Stimulated activated CD4-positive, alpha-beta T cell treated with anti-CD3 and anti-CD28 coated beads, TNF-alpha, amount 100 ng/mL, for 4 hours (primary cell): ENCODE measurements at places on chromosomes 11 and 22.

- DNase-seq = no peak
These were observed 11.6 kb downstream of the MISFA start for GRCh38 chr11:18611196-18611595.

- DNase-seq = no peak
These were observed 4.3 kb upstream of the TRIM44 start for GRCh38 chr11:35658020-35658948.

- no peak for DNase-seq
These were observed 355.6 kb downstream of the LARGE1 start for GRCh38 chr22:33564683-33565082.

DNA sequence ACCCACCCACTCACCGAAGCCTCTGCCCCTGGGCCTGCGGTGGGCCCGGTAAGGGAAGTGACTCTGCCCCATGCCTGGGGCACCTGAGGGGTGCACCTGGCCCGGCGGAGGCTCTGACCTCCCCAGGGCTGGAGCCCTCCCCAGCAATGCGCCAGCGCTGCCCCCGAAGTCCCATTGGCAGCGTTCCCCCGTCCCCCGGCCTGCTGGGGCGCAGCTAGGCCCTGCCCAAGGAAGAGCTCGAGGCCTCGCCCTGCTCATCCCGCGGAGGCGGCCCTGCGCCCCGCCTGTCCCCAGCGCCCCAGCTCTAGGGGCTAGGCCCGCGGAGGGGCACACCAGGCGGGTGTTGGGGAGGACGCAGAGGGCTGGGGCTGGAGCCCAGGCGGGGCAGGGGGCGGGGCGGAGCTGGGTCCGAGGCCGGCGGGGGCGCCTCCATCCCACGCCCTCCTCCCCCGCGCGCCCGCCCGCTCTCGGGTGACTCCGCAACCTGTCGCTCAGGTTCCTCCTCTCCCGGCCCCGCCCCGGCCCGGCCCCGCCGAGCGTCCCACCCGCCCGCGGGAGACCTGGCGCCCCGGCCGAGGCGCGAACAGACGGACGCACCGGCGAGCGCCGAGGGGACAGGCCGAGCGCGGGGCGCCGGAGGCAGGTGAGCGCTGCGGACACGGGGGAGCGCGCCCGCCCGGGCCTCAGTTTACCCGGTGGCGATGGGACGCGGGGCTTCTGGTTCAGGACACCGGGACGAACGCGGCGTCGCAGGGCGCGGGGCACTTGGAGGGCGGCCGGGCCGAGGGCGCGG, at the start of gene EPS8L2:
Gene EPS8L2, plus strand, starts transcription at position 586 of the 793 bp plus-strand sequence. CDS start 3,177 bp downstream, outside the sequence.
- no peak for DNase-seq

- no peak for DNase-seq
These were observed 992 bp downstream of the LRFN4 start for GRCh38 chr11:66857927-66858185.

GRCh38 chr22:50315289-50316113, 8.1 kb upstream of the PLXNB2 start:
- DNase-seq = no peak

DNA sequence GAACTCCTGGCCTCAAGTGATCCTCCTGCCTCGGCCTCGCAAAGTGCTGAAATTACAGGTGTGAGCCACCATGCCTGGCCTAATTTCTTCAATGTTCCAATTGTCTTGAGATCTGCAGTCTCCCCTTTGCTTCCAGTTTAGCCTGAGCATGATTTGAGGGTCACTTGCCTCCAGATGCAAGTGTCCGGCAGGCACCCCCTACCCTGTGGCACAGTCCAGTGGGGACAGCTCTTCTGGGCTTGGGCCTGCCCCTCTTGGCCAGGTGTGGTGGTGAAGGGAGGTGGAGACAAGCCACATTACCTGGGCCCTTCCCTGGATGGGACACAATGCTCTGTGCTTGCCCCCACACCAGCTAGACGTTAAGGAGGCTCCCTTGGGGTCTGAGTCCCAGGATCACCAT, 21.3 kb upstream of the CACNG2 start:
- DNase-seq = no peak

GRCh38 chr11:121214861-121215260, 77.7 kb upstream of the SC5D start:
- DNase-seq = no peak

GRCh38 chr11:116279511-116279910, 493.3 kb downstream of the BUD13 start:
- DNase-seq = no peak

DNA sequence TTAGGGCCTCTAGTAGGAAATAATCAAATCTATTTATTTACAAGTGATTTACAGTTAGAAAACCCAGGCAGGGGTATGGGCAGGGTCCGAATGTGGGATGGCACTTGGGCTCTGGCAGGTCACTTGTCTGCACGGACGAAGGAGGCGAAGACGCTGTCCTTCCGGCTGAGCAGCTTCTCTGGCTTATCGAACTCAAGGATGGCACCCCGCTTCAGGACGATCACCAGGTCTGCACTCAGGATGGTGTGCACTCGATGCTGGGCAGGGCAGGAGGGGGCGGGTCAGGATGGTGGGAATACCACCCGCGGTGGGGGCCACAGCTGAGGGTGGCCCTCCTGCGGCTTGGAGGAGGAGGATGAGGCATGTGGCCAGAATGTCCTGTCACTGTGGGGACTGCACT, 4.4 kb upstream of the KCNJ11 start:
- no peak for DNase-seq

DNA sequence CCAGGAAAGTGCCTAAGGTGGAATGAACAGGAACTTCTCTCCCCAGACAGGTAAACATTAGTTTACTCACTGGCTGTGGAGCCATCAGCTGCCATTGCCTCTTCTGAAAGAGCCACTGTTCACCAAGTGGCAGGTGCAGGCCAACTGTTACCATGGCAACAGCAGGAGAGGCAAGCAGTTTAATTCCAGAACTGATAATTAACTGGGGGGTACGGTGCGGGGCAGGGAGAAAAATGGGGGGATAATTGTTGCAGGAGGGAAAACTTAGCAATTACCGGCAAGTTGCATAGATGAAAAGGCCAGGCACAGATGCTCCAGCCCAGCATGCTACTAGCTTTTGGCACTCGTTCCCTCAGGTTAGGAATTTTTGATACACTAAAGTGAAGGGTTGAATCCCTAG, 85.1 kb downstream of the TRIM44 start:
- no peak for DNase-seq

DNA sequence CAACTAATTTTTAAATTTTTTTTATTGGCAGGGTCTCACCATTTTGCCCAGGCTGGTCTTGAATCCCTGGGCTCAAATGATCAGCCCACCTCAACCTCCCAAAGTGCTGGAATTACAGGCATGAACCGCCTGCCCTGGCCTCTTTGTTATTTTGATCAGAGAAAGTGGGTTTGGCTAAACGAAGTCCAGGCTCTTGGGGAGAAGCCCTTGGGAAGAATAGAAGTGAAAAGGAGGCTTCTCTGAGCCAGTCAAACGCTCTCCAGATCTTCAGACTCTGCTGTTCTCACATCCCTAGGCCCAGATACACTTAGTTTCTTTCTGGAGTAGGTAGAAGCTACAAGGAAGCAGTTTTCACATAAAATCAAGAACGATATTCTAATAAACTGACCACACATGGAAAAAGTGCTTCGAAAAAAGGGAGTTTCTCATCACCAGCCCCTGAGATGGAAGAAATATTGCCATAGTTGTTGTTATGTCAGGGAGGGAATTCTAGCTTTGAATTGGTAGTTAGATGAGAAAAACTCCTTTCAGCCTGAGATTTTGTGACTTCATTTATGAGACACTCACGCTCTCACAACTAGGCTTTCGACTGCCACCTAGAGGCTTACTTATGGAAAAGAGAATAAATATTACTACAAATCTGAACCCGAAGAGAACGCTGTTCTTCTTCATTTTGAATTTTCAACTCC, 41.7 kb upstream of the AQP11 start:
- peak; percentile 5 for DNase-seq

DNA sequence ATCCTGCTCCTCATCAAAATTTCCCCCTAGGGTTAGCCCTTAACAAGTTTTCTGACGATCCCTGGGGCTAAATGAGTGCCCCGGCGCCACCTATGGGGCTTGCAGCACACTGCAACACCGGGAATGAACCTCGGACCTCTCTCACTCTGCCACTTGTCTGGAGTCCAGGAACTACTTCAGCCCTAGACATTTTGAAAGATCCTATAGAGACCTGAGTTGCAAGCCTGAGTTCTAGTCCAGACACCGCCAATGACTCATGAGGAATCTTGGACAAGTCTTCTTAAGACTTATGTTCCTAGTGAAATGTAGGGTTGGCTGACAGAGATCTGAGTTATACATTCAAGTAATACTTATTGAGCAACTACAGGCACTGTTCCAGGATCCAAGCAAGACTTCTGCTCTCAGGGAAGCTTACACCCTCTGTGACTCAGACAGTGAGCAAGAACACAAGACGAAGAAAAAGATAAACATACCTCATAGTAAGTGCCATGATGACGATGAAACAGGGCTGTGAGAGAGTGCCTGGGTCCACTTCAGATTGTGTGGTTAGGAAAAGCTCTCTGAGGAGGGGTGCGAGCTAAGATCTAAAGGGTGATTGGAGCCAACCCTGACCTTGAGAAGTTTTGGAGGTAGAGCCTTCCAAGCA, 10.2 kb upstream of the STK33 start:
- DNase-seq = no peak

DNA sequence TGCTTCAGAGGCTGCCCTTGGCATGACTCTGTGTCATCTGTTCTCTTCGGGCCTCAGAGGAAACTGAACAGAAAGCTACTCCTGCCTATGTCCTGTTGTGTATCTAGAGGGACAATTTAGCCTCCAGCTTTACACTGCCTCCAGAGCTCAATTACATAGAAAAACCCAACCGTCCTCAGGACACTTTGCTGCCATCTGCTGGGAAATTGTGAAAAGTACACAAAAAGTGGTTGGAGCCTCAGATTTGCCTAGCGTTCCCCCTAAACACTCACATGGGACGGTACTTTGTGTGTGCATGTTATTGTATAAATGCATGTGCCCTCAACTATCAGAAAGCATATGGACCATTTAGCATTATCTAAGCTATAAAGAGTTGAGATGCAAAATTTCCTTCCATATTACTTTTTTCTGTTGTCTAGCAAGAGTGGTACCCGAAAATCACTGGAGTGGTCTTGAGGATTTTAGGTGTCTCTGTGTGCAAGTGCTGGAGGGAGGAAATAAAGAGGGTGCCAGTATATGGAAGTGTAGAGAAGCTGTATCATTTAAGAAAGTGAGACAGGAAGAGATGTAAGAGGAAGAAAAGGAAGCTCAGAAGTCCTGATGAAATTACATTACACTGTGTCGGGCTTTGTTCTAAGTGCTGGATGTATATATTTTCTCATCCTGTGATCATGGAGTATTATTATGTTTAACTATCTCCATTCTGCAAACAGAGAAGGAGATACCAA, 8.7 kb upstream of the MS4A4E start:
- no peak for DNase-seq

GRCh38 chr11:119713359-119714040, 15.5 kb downstream of the NECTIN1 start:
- DNase-seq = no peak
